Progenitor cell of endocrine pancreas (in vitro differentiated cells): ENCODE measurements at places on chromosomes 13 and 19. TPM values are rescaled to one million over a fixed set of nuclear protein-coding genes. Genes with fewer than 3 reads are reported as not detected.

CD33 gene
- total RNA-seq, result not detected in 2 replicates

DNA sequence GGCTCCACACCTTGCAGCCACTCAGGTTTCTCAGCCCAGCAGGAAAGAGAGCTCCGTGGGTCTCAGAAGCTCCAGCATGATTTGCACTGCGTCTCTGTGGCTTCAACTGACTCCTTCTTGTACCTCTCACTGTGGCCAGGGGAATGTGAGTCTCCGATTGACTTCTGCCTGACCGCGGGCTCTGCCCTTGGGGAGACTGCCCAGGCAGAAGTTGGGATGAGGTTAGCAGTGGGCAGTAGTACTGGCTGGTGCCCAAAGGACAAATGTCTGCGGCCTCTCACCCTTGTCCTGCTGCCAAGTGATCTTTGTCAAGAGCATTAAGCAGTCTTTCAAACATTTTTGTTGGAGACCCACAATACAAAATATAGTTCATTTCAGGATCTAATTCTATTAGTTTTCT is 34.4 kb upstream of the FXYD3 start:
- DNase-seq, result no peak

ZNF554 gene
- 12.1 and 14.1 TPM in 2 replicates for total RNA-seq

GRCh38 chr13:40777809-40778175 is 6.8 kb upstream of the MRPS31 start:
- DNase-seq, result no peak

DNA sequence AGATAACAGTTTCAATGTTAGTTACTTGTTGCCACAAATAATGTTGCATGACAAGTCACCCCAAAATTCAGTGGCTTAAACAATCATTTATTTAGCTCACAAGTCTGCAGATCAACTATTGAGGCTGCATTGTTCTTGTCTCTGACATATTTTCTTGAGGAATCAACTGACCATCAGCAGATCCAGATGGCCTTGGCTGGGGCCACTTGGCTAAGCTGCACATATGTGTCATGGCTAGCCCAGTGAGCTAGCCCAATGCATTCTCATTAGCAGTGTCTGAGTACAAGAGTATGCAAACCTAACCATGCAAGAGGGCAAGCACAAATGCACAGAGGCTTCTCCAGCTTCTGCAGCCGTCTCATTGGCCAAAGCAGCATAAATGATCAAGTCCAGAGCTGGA is 180.4 kb downstream of the DNAJC15 start:
- no peak for DNase-seq

DNA sequence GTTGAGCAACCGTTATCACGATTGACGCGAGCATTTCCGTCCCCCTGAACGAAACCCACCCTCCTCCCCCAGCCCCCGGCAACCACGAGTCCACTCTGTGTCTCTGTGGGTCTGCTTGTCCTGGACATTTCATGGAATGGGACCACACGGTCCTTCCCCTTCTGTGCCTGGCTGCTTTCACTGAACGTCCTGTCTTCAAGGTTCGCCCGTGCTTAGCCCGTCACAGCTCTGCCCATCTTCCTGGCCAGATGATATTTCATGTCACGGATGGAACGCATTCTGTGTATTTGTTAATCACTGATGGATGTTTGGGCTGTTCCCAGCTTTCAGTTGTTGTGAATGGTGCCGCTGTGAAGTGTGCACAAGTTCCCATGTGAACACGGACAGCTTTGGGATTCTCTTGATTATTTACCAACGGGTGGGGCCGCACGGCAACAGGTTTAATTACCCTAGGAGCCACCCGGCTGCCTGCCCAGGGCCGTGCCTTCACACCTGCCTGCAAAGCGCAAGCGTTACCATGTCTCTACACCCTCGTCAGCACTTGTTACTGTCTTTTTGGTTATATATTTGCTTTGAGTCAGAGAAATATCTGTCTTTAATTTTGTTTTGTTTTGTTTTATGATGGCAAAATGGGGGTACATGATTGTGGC is 42.5 kb downstream of the RASA3 start:
- DNase-seq, result no peak

DNA sequence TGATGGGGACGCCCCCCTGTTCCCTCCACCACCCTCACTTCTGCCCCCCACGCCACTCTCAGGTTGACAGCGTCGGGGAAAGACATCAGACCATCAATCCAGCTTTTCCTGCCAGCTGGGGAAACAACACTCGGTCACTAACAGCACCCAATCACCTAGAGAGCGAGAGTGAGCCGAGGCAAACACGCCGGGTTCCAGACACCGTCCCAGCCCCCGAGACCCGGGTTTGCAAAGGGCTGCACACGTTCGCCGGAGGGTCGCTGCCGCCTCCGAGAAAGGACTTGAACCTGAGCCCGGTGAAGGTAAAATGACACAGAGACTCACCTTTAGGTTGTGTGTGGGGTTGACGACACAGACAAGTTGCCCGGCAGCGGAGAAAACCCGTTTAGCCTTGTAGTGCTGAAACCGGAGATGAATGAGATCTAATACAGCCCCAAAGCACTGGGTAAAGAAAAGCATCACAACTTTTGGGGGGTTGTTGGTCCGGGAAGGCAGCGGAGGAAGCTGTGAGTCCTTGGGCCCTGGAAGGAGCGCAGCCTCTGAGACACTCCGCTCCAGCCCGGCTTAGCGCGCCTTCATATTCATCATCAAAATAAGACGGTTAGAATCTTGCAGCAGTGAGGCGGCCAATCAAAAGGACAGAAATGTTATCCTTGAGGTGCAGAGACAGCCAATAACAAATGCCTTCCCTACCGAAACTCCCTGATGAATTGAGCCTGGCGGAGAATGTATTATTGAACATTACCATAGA is at the start of gene SIAH3:
TSS of gene SIAH3 (minus strand) at position 583 of the 751 bp plus-strand sequence. CDS start at position 459, 124 bp downstream.
- DNase-seq, result no peak

DNA sequence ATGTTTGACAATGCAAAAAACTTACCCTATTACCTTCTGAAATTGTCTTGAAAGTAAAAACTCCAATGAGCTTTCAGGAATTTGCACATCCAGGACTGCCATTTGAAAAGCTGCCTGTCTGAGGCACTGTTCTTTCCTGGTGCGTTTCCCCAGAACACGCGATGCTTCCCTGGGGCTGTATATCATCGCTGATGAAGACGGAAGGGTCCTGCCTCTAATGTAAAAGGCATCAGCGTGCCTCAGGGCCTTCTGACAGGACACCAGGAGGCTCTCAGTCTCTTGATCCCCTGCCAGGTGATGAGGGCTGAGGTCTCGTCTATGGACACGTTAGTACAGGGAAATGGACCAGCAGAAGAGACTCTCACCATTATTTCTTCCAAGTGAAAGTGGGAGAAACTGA is 296.8 kb downstream of the EFNB2 start:
- no peak for DNase-seq

DNA sequence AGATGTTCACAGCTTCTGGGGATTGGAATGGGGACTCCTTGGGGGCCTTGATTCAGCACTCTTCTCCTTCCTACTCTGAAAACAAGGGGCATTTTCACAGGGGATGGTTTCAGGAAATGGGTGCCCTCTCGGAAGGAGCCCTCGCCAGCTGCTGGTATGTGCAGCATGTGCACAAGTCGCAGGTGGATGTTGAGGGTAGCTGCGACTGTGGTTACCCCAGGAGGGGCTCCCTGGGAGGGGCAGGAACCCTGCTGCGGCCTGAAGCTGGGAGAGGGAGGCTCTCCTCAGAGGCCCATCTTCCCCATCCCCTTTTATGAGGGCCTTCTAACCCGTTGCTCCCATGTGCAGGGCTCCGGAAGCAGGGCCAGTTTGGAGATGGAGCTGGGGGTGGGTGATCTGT is 6.2 kb downstream of the ZNF446 start:
- DNase-seq, result no peak

FPR1 gene
- not detected in 2 replicates for total RNA-seq

- no peak for DNase-seq
These were observed 14.0 kb downstream of the S1PR2 start for GRCh38 chr19:10217085-10217484.

DNA sequence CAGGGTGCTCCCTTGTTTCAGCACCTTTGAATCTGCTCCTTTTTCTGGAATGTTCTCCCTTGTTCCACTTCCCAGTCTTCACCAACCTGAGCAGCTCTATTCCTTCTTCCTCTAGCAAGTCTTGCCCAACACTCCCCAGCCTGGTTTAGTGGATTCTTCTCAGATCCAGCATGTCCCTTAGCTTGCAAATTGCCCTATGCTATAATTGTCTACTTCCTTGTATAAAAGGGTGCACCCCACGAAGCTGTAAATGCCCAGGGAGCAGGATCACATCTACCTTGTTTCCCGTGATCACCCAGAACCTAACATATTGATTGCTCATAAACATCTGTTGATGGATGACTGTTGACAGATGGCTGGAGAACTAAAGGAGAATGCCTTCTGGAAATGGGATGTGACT is 93.2 kb upstream of the C1QTNF9B start:
- no peak for DNase-seq

CRX gene
- total RNA-seq, result not detected in 2 replicates

DIAPH3 gene
- total RNA-seq, result 11.4 and 14.0 TPM in 2 replicates

- no peak for DNase-seq
These were observed 78.3 kb upstream of the IPO5 start for GRCh38 chr13:97875218-97875617.

ANKRD24 gene
- 0.89 and 1.6 TPM in 2 replicates for total RNA-seq

- DNase-seq, result no peak
These were observed 4.2 kb downstream of the DYRK1B start for GRCh38 chr19:39829702-39830275.

- DNase-seq, result no peak
These were observed 2.1 kb downstream of the RNF126 start for GRCh38 chr19:660793-661426.

GAMT gene
- total RNA-seq, result 47.0 and 48.5 TPM in 2 replicates

GRCh38 chr13:41428155-41428554 is 29.2 kb upstream of the RGCC start:
- DNase-seq, result no peak

DNA sequence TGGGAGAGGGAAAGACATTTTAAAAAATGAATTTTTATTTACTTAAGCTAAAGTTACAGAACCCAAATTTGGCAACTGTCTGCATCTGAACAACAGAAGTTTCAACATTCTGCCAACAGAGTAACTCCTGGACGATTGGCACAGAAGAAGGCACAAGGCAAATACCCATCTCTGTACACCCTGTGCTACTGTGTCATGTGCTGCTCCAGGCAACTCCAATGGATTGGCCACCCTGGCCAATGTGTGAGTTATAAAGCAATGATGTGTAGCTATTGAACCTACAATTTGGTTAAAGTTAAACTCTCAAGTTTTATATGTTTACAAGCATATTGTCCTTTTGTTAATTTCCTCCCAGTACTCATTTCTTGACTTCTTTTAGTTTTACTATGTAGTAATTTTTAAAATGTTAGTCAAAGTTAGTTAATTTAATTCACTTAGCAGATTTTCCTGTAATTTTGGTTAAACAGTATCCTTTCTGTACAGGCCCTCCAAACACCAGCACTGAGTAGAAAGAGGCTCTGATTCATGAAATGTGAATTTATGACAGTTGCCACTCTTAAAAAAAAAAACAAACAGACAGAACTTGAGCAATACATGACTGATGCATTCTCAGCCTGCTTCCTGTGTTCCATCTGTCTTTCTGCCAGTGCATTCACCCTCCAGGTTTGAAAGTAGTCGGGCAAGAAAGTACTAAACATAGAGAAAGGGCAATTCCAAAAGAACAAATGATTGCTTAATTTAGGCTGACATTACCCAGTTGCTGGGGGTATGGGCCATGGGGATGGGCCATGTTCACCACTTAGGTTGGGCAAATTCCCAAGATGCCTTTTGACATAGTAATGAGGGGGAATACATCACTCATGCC is 5.9 kb downstream of the STARD13 start:
- DNase-seq, result no peak

- no peak for DNase-seq
These were observed 77.4 kb downstream of the CYSLTR2 start for GRCh38 chr13:48731001-48731658.

- DNase-seq, result no peak
These were observed 19.7 kb upstream of the SCEL start for GRCh38 chr13:77515785-77516184.

- DNase-seq, result no peak
These were observed at the start of gene NUMBL for GRCh38 chr19:40690050-40690692. Gene NUMBL (minus strand): TSS chr19:40690651. CDS start chr19:40690483, 168 bp downstream.

NCAN gene
- 0.17 and 0.36 TPM in 2 replicates for total RNA-seq

DZIP1 gene
- 35.4 and 40.1 TPM in 2 replicates for total RNA-seq

ZC3H13 gene
- total RNA-seq, result 61.4 and 65.9 TPM in 2 replicates

LGALS14 gene
- not detected in 2 replicates for total RNA-seq

- DNase-seq, result no peak
These were observed 19.4 kb downstream of the SGTA start for GRCh38 chr19:2763687-2764086.

DNA sequence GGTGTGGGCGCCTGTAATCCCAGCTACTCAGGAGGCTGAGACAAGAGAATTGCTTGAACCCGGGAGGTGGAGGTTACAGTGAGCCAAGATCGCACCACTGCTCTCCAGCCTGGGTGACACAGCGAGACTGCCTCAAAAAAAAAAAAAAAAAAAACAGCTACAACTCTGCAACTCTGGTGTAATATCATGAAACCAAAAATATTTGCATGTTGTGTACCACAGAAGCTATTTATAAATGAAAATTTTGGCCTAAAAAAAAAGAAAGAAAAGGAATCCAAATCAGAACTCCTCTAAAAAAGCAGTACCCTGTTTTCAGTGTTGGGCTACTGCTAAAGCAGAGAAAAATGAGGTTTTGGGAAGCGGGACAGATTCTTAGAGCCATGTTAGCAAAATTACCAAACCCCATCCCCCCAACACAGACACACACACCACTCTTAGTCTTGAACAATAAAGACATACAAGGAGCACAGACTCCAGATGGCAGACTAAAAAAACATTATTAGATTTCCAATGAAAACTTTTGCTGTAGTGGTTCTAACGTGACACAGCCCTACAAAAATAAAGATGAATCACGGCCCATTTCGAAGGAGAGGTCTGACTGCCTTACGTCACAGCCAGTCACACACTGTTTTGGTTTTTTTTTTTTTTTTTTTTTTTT is 51.5 kb downstream of the INSR start:
- DNase-seq, result no peak

GRCh38 chr13:73397496-73398305 is 338.9 kb downstream of the KLF5 start:
- no peak for DNase-seq

COL5A3 gene
- 0.05 TPM in 1 of 2 replicates, not detected in the other for total RNA-seq

DNA sequence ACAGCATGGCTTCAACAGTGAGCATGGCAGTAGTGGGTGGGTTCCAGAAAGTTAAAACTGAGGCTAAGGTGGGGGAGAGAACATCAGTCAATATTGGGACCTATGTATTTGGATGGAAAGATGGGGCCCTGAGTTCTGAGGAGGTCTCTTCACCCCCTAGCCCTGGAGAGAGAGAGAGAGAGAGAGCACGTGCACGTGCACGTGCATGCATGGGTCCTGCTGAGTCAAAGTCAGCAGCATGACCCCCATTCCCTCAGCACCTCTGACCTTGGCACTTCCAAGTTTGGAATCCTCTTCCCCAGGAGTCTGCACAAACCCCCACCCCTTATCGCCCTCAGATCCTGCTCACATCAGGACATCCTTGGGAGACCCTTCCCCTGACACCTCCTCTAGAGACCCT is 32.5 kb upstream of the CEACAM1 start:
- no peak for DNase-seq
